ENCODE measurements at places on chromosomes 3 and 15.

- DNase-seq = no peak
These were observed 13.6 kb upstream of the TATDN2 start for GRCh38 chr3:10234526-10235230.

GRCh38 chr3:138624518-138624917 is 15.9 kb downstream of the FAIM start:
- DNase-seq = no peak

DNA sequence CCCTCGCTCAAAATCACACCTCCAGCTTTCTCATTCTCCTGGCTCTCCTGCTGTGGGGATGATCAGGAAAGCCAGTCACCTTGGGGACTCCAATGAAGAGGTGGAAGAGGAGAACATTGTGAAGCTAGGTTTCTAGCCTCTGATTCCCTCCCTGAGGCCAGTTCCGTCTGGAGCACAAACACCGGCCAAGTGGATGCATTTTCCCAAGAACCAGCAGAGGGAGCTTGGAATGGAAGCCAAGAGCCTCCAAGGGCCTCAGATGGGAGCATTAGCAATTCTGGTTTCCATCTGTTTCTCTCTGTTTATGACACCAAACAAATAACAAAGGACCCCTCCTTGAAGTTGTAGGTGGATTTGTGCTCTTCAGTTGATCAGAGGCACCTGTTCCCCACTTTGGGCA is 40.6 kb upstream of the NMNAT3 start:
- DNase-seq = no peak

DNA sequence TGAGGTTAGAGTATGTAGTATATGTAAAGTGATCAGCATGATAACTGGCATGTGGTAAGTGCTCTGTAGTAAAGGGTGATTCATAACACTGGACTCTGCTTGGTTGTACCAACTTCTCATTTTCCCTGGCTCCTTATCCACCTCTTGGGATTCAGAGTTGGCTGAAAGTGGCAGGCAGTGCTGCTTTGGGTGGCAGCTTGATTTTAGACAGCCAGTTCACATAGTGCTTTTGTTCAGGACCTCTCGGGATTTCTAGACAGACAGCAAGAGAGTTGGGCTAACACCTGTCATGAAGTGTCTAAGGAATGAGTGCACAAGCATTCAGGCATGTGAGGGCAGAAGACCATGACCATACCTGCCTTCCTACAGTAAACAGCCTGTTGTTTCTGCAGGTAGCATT is 69.0 kb downstream of the RBM6 start:
- no peak for DNase-seq

DNA sequence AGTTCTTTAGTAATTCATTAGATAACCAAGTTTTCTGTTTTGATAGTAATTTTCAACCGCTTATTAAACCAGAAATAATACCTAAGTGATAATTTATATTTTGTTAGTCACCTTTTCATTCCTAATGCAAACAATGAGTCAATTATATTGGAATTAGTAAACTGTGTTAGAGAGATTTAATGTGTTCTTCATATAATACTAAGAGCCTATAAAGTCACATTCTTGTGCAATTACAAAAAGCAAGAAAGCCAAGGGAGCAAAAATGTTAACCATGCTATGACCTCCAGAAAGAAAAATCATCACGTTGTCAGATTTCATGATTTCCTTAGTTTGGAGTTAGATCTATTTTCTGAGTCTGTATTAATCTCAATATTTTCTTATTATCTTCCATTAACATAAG is 108.8 kb upstream of the SAMMSON start:
- no peak for DNase-seq

- no peak for DNase-seq
These were observed 13.5 kb downstream of the CCPG1 start for GRCh38 chr15:55394694-55395093.

DNA sequence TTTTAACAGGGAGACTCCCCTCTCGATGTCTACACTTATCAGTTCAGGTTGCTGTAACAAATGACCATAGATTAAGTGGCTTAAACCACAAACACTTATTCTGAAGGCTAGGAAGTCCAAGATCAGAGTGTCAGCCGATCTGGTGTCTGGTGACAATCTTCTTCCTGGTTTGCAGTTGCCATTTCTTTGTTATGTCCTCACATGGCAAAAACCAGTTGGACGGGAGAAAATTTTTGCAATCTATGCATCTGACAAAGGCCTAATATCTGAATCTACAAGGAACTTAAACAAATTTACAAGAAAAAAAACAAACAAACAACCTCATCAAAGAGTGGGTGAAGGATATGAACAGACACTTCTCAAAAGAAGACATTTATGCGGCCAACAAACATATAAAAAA is 116.9 kb upstream of the FOXB1 start:
- DNase-seq = no peak

- DNase-seq = no peak
These were observed 38.8 kb downstream of the SPG21 start for GRCh38 chr15:64950888-64951287.

- DNase-seq = no peak
These were observed 78.9 kb upstream of the TRIM42 start for GRCh38 chr3:140599009-140599408.

DNA sequence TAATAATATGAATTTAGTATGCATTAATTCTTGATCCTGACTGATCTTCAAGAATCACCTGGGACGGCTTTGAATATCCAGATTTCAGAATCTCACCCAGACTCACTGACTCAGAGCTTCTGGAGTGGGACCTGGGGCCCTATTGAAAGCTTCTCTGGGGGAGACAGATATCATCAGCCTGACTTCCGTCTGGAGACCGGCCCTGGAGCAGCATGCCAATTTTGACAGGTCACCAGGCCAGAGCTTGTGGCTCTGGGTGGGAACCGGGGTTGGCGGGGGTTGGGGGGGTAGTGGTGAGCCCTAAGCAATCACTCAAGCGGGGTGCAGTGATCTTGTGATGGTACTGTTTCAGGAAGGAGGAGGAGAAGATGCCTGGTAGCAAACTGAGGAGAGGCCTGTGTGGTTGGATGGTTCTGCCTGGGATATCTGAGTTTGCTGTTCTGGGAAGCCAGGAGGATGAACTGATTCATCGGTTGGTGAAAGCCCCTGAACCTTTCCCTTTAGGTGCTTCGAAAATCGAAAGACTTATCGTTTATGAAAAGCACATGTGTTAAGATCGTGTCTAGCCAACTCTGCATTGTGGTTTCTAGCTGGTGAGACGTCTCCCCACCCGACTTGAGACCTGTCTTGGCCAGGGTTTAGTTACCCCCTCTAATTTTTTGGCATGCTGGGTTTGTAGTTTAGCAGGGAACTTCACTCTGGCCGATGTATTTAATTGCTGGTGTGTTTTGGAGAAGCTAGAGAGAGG is 263.9 kb upstream of the C2CD4B start:
- DNase-seq = no peak

- DNase-seq = no peak
These were observed 222.4 kb downstream of the NEK10 start for GRCh38 chr3:27146786-27147185.

GRCh38 chr3:127374086-127375010 is 86.5 kb upstream of the PRR20G start:
- DNase-seq = no peak

DNA sequence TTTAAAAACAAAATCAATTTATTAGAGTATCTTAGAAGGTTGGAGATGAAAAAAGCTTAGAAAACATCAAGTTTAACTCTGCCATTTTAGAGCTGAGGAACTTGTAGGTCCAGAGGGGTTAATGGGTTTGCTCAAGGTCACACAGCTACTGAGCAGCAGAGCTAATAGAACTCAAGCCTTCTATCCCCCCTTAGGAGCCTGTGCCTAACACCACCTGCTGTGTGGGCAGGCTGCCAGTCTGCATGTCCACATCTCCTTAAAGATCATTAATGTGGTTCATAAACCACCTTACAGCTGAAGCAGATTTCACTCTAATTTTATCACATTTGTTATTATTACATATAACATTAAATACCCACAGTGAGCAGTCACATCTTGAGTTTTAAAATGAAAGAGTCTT is 14.1 kb upstream of the SLC35G2 start:
- DNase-seq = no peak

- no peak for DNase-seq
These were observed 23.5 kb downstream of the KCNH8 start for GRCh38 chr3:19171794-19172193.

DNA sequence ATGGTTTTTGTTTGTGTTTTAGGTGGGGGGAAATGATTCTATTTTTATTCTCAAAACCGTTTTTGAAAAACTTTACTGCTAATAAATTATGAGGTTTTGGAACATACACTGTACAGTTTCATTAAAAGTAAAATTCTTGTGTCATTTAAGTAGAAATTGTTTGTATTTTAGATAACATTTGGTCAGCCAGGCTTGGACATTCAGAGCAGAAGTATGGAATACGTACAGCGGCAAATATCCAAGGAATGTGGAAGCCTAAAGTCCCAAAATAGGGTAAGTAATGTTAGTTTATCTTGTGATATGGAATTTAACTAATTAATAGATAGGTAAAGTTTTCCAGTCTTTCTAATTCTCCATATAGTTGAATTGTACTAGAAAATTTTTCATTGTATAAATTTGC is 96.6 kb downstream of the SPRED1 start:
- no peak for DNase-seq
